ENCODE measurements at places on chromosomes 1 and 21.

GRCh38 chr1:204479387-204480136 is 15.0 kb downstream of the PIK3C2B start:
- DNase-seq: no peak

DNA sequence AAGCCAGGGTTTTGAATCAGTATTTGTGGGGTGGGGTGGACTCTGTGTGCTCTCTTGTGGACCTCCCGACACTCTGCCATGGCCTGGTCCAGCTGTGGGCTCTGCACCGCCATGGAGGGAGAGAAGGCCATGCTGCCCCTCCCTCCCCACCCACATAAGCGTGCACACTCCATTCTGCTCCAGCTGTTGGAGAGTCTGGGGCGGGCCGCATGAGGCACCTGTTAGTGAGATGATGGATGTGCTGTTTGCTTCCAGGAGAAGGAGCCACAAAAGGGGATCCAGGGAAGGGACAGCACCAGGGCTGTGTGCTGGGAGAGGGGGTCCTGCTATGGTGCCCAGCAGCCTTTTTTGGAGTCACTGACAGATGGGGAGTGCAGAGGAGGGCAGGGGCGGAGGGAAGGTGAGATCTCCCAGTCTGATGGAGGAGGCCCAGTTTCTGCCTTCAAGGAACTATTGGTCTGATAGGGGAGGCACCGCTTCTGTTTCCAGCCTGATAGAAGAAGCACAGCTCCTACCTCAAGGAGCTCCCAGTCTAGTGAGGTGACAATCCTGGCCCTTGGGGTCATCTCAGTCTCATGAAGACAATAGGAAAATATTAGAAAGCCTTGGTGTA is 101.5 kb downstream of the ACTL8 start:
- DNase-seq: no peak

DNA sequence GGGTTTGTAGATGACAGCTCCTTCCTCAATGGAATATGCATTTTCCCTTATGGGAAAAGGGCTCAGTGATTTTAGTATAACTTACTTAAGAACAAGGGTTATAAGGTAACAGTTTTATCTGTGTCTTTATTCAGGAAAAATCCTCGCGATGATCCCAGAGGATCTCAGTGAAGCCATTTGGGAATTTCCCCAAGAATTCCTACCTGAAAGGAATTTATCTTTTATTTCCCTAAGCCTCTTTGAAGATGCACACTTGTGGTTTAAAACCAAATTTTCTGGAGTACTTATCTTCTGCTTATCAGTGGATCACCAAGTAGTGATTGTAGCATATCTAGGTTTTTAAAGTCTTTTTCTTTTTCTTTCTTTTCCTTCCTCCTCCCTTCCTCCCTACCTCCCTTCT is 58.8 kb downstream of the AK4 start:
- no peak for DNase-seq

DNA sequence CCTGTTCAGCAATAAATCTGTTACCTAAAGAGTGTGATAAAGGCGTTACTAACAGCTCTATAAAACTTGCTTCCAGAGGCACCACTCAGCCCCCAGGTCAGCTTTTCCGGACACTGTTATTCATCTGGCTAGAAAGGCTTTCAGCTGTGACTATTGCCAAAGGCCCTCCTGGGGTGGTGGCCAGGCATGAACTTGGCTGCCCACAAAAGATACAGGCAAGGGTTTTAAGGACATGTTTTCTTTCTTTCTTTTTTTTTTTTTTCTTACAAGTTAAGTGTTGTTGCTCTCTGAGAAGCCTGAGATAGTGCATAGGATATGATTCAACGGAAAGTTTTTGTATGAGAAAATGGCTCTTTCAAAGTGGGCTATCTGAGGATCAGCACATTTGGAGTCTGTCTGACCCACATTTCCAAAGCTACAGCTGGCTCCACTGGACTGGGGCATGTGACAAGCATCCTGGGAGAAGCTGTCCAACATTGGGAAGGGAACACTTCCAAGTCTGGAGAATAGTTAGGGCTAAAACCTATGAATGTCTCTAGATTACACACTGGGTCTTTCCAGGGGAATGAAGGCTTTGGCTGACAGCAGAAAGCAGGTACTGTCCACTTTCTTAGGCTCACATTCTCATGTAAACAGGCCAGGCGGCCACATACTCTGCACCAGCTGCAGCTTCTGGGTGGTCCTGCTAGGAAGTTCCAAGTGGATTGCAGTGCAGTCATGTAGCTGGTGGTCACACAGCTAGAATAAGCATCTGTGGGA is 639.7 kb downstream of the LMO4 start:
- DNase-seq: peak; percentile 1

DNA sequence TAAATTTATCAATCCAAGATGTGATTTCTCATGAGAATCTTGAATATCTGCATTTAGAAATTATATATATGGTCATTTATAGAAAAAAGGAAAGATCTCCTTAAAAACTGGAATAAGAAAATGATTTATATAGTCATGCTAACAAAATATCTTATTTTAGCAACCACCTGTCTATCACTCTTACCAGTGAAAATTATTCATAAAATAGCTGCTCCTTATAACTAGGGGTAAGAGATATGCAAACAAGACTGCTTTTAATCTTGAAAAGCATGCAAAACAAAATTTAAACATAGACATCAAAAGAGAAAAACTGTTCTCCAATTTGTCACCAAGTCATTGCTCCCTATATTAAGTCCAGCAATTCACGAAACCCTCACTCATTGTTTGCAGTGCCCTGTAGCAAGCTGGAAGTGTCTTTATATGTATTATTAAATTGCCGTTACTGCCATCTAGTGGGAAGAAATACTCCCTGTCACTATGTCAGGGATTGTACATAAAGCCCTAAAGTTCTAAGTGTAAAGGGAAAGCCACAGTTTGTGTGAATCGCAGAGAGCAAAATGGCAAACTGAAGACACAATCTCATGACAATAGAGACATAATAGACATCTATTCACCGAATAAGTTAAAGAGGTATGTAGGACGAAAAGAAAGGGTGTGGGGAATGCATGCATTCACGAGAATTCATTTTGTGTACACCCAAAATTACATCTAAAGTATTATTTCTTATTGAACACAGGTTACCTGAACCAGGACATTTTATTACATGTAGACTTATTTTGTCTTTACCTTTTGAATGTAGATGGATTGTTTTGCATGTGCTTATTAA is 600.5 kb downstream of the USP25 start:
- DNase-seq: peak; percentile 87

DNA sequence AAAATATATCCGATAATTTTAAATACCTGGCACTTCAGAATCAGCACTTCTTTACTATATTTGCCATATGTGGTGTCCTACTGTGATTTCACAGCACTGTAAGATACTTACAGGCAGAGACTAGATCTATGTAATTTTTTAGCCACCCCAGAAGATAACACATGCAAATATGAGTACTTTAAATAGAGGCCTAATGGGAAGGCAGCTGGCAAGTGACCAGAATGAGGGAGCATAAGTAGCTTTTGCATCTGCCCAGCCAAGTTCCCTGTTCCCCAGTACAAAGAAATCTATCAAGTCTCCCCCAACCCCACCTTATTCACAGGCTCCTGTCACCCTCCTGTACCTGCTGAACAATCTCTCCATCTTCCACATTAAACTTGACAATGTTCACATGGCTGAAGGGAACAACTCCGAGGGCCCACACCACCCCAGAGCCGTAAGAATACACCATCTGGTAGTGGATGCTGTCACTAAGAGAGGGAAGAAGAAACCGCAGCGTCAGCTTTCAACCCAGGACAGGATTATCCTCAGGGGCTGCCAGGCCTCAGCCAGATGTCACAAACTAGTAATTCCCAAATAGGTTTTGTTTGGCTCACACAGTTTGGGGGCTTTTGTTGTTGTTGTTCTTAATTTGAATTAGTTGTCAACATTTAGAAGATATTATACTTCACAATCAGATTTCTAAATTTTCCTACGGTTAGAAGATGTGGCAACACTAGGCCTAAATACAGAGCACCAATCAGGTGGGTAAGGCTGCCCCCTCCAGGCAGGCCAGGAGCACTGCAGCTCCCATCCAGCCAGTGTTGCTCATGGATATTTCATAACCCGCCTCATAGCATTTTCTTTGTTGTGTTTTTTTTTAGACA is 10.4 kb downstream of the EMC1 start:
- DNase-seq: peak; percentile 61

GRCh38 chr1:98766255-98766654 is 104.7 kb downstream of the SNX7 start:
- DNase-seq: no peak

- no peak for DNase-seq
Measured at GRCh38 chr1:218846181-218846580, 327.5 kb upstream of the LYPLAL1 start.

DNA sequence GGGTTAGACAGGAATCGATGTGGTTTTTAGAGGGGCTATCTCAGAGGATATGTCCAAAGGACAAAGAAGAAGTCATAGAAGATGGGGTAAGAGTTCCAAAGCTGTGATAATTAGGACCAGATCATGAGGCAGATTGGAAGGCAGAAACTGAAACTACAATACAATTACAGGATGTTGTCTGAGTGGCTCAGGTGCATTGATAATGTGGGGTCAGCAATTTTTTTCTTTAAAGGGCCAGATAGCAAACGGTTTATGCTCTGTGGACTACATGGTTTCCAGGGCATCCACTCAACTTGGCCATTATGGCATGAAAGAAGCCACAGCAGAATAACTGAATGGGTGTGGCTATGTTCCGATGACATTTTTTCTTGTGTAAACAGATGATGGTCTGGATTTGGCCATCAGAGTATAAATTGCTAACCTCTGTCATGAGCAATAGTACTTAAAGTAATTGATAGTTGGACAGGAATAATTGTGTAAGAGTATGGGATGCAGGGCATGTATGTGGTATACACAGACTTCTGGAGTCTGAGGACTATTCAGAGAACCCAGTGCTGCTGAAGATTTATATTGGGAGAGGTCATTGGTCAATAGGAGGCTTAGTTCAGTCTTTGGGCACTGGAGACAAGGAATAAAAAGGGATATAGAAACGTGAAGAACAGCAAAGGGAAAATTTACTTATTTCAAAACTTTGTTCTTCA is 198.4 kb upstream of the ADGRL4 start:
- DNase-seq: no peak

- DNase-seq: no peak
Measured at GRCh38 chr1:156073740-156074139, 8.5 kb downstream of the MEX3A start.

DNA sequence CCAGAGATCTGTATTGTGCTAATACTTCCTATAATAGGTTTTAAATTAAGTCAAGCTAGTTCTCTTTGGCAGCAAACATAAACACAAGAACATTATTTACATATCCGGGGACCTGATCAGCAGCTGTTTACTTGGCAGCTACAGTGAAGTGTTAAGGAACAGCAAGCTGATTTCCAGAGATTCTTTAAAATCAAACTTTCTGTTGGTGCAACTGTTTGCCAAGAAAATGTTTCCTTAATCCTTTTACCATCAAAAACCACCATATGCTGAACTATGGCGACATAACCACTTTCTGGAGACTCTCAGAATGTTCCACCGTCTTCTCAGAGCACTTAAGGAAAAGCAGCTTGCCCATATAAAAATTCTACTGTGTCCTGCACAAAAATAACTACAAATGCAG is 107.0 kb upstream of the KRTAP19-8 start:
- no peak for DNase-seq

DNA sequence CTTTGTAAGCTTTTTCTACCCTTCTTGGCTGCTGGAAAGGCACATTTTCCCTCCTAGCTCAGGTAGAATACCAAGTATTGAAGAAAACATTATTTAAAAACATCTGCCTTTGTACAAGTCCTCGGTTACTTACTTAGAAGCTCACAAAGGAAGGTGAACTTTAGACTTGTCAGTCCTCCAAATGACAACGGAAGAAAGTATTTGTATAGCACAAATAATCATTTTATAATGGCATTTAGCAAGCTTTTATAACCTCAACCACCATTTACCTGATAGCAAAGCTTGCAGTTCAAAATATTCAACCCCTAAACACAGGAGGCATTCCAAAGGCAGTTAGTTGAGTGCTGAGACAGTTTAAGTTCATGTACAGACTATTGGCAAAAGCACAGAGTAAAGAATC is 2.5 kb upstream of the FCAMR start:
- DNase-seq: no peak

DNA sequence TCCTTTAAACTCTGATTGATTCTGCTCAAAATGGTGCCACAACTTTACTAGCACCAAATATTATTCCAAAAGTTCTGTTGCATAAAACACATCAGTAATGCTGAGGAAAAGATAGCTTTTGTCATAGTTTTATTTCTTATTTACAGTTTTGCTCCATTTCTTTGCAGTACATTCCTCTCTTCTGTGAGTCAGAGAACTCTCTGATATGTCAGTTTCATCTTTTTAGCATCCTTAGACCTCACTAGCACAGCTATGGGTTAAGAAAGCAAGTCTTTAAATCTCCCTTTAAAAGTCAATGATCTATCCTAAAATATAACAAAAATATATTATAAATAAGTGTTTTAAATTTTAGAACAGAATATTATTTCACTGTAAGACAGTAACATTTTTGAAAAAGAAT is 356.6 kb upstream of the SNX7 start:
- DNase-seq: no peak

GRCh38 chr1:50266509-50266908 is 156.7 kb downstream of the DMRTA2 start:
- DNase-seq: peak; percentile 28

- DNase-seq: no peak
Measured at GRCh38 chr21:33266789-33267135, 595 bp downstream of the IL10RB start.

GRCh38 chr1:45297666-45298356 is 28.9 kb upstream of the HPDL start:
- DNase-seq: no peak

GRCh38 chr21:42578034-42578433 is 64.4 kb downstream of the SLC37A1 start:
- no peak for DNase-seq

DNA sequence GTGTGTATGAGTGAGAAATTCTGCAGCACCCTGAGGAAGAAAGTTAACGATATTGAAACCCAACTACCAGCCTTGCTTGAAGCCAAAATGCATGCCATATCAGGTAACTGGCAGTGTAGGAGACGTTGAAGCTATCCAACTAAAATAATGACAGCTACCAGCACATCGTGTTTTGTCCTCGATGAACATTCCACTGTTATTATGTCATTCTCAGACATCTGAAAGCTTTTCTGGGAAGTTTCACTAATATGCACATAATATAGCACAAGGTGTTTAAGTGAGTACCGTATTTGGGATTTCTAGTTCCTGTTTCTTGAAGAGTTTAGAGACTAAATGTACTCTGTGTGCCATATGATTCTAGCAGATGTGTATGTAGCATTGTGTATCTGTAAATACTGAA is 173.5 kb downstream of the DISC1 start:
- DNase-seq: no peak

- no peak for DNase-seq
Measured at GRCh38 chr1:227815468-227816409, at the start of gene PRSS38. TSS of gene PRSS38 (plus strand) at chr1:227815675. CDS start at chr1:227815717, 42 bp downstream.

DNA sequence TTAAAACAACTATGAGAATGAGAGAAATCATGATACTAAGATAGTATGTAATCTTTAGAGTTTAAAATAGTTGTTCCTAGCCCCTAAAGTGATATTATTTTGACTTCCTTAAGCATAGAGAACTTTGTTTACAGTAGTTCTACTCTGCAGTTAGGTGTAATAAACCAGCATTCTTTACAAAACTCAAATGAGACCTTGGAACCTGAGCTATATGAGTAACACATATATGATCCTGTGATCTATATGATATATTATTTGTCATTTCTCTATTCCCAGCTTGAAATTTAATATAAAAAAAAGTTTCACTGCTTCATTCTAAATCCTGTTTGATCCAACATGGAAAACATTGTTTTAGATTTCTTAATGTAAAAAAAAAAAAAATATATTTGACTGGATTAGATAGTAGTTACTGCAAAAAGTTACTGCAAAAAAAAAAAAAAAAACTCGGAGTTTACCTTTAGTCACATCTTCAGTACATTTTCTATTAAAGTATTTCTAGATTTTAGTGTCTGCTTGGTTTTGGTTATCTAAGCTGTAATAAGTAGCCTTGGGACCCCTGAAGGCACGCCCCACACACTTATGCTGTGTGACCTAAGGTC is 463.8 kb downstream of the USP25 start:
- DNase-seq: no peak

Measured in common myeloid progenitor, CD34-positive (primary cell).